ENCODE measurements at places on chromosomes 1 and 21.

DNA sequence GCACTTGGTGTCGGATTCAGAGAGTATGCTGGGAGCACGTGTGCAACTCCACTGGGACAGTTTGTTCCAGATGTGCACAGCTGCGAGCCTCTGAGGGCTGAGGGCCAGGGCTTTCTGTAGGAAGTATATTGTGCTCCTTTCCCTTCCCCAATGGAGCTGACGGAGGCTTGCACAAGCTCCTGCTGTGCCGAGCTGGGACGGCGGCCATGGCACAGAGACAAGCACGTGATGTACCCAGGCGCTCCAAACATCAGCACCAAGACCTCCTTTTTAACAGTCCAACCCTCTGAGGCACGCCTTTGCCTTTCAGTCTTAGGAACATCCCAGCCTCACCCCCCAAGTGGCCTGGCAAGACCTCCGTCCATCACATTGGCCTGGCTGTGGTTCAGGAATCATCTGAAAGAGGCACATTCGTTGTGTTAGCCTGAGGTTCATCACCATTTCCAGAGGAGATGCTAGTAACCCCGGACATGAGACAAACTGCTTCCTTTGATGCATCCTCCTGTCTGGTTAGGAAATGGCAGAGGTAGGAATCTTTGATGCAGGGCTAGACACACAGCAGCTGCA, 339.2 kb upstream of the KAZN start:
- DNase-seq: no peak

DNA sequence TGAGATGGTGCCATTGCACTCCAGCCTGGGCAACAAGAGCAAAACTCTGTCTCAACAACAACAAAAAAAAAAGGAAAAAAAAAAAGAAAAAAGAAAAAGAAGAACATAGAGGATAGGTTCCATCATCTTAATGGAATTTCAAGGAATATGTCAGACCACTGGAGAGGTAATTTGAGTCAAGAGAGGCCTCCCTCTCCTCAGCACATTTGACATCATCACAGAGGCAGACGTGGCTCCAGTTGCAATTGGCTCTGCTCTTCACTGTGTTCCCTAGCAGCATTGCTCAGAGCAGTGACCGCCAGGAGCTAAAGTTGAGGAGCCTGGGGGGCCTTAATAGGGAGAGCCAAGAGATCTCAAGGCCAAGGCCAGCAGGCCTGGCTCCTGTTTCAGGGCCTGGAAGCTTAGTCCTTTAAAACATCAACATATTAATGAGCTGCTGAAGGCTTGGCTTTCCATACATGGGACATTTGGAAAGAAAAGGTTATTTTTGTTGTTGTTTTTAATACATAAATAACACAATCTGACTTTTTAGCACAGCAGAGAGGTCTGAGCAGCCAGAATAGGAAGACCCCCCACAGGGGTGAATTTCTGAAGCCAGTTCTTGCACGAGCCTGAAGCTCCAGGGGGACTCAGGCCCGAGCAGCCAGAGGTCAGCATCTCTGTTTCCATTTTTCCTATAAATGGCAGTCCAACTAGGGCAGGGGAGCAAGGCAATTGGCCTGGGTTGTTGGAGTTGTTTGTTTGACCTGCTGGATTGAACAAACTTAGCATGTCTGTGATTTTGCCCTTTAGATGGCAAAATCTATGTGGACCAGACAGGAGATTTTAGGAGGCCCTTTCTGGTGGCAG, 118.3 kb upstream of the FGGY start:
- DNase-seq: no peak

GRCh38 chr1:33060579-33061083, 20.3 kb upstream of the AZIN2 start:
- no peak for DNase-seq

DNA sequence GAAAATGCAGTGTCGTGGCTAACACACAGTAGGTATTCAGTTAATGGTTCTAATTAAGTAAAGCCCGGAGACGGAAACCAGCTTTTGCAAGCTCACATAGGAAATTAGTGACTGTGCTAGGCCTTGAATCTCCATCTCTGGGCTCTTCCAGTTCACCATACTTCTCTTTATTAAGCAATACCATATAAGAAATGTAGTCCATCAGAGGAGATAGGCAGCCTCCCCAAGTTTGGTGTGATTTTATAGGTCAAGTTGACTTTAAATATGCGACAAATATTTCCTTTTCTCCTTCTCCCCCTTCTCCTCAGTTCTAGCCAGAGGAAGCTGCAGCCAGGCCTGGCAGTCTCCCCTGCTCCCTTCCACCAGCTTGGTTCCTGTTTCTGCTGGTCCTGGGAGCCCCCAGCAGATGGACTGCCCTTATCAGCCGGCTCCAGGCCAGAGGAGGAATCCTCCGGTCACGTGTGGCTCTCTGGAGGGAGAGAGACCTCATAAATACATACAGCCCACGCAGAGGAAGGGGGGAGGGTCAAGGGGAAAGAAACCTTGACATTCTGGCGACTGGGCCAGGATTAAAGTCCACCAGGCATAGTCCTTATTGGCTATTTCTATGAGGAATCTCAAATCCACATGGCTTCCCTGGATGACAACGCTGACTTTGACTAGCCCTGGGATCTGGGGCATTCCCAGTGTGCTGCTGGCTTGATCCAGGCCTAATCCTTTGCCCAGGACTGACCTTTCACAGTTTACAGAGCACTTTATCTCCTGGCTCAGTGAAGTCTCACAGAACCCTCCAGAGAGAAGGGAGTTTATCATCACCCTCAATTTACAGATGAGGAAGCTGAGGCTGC, 115.1 kb upstream of the JUN start:
- DNase-seq: no peak

- DNase-seq: no peak
Observed at GRCh38 chr1:221612047-221612777, 129.7 kb downstream of the DUSP10 start.

- DNase-seq: no peak
Observed at GRCh38 chr1:208115924-208116640, 128.1 kb downstream of the PLXNA2 start.

Data from stimulated activated CD8-positive, alpha-beta memory T cell treated with anti-CD3 and anti-CD28 coated beads, Interleukin-7, amount 100 ng/mL, for 48 hours (primary cell).